ENCODE measurements at places on chromosomes 3 and 15.

DNA sequence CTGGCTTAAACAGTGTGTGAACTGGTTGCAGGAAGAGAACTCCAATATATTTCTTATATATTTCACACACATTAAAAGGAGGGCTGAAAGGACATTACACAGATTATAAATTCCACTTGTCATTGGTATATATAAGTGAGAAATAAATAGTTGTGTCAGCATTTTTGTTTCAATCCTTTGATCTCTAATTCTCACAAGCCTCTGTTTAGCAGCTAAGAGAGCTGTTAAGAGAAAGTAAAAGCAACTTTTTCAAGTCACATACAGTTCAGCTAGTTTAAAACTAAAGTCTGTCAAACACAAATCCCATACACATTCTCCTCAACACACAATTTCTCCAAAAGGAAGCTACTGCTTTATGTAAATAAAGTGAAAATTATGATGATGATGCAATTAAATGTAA, 70.5 kb upstream of the CCDC39 start:
- DNase-seq: no peak

GRCh38 chr3:74332165-74332564, 282.3 kb downstream of the CNTN3 start:
- DNase-seq: no peak

DNA sequence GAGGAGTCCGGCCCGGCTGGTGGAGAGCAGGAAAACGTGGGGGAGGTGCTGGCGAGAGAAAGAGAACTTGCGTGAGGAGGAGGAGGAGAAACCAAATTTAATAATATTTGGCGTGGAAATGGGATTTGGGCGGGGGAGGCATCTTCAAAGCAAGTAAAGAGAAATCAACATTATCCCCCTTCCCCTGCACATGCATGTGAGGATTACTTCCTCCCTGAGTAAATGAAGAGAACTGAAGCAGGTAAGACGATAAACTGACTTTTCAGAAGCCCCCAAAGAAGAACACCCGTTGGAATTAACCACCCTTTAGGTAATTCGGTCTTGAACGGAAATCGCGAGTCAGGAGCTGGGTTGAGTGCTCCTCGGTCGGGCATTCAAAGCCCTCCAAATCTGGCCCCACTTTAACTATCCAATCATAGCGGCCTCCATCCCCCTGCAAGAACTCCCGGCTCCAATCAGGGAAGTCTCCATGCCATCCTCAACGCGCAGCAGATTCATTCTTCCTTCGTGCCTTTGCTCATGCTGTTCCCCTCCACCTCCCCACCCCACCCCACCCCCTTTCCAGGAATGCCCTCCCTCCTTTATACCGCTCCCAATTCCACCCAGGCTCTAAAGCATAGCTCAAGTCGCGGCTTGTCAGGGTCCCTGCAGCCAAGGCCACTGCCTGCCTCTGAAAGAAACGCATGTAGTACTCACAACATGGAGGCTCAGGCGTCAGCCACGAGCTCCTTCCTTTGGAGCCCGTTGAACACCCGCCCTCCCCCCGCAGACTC, 545 bp upstream of the RFX7 start:
- no peak for DNase-seq

- DNase-seq: no peak
These were observed 140.2 kb downstream of the ITPR1 start for GRCh38 chr3:4633078-4634004.

- no peak for DNase-seq
These were observed 590 bp downstream of the POLG start for GRCh38 chr15:89333959-89334509.

DNA sequence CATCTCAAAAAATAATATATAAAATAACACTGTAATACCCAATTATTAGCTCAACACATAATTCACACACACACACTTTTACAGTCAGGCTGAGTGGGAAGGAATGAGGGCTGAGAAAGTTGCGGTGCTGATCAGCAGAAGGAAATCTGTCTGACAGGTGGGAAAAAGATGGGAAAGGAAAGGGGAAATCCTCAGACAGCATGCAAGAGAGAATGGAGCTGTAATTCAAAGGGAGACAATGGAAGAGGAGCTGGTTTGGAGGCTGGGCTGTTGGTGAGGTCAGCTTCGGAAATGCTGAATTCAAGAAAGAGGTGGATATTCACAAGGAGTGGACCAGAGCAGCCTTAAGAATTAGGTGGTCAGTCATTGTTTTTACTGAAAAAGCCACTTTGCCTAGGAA, 121.6 kb upstream of the LMOD3 start:
- DNase-seq: no peak

DNA sequence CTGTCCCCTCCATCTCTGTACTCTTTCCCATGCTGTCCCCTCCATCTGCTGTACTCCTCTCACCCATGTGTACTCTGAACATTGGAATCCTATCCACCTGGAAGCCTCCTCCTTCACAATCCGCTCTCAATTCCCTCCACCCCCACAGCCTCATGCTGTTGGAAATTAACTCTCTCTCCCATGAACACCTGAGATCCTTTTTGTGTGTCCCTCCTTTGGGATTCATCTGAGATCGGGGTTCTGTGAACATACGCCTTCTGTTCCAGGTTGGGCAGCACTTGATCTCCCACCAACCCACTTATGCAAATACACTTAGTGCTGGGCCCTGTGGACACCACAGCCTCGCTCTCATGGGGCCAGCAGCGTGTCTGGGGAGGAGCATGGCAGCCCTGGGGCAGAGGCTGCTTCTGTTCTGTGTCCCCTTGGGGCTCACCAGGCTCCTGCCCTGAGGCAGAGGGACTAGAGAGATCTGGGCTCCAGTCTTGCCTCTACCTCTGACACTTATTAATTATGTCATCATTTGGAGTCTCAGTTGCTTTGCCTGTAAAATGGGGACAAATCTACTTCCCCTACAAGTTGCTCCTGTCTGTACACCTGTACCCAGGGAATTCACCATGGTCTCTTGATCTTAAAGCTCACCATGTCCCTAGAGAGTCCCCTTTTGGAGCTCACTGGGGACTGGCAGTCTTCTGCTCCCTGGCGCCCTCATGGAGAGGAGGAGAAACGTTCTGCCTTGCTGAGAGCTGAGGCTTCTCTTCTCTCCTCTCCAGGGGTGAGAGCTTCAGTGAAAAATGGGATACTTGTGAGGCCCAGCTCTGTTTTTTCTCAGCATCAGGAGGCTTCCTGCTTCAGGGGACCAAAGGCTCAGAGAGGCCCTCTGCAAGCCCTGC, 42.7 kb downstream of the ITGA11 start:
- DNase-seq: no peak

GRCh38 chr3:115651599-115651998, 28.3 kb downstream of the GAP43 start:
- DNase-seq: no peak

GRCh38 chr15:75994220-75994619, 18.0 kb downstream of the NRG4 start:
- no peak for DNase-seq

DNA sequence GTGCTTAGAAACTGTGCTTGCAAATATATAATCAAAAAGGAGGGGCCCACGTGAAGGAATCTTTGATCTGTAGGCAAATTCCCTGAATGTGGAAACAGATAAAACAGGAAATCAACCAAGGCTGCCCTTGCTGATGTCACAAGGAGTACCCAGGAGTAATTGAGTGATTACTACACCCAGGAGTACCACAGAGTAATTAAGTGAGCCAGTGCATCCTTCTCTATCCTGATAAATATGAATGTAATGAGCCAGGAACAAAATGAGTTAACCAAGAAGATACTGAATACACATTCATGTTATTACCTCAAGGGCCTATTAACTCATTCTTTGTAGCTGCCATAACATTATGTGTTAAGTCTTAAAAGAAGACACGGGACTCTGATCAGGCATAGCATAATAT, 87.3 kb upstream of the POU1F1 start:
- DNase-seq: no peak

DNA sequence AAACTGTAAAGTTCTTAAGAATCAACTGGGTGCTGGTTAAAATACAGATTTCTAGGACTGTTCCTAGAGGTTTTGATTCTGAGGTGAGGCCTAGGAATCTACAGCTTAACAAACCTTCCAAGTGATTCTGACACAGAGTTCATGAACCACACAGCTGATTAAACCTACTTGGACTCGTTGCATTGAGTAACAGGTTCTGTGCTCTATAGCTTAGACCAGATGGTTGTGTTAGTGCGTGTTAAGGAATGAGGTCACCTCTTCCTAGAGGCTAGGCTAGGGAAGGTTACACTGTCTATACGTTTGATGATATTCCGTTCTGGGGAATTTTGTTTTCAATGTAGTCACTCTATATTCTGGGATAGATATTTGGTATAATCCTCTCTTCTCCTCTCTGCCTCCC, 21.9 kb downstream of the EID1 start:
- DNase-seq: no peak

- no peak for DNase-seq
These were observed 265.1 kb downstream of the UBE2E2 start for GRCh38 chr3:23468203-23468602.

GRCh38 chr3:101850246-101851051, 1.1 kb downstream of the NFKBIZ start:
- DNase-seq: no peak

DNA sequence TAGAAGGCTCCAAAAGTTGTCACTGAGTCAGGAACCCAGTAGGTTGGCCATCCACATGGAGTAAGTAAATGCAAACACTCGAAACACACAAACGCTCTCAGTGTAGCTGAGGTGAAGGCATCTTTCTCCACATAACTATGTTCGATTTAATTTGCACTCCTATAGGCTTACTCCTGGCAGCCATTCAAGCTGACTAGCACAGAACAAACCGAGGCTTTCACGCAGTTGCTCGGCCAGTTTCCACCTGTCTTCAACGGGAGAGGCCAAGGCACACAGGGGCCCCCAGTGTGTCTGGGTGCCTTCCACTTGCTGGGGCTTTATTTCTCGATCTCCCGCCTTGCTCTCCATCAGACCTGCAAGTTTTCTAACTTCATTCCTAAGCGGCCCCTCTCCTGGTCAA, 18.9 kb downstream of the RGMA start:
- DNase-seq: no peak

GRCh38 chr3:23959135-23959900, 14.2 kb downstream of the NR1D2 start:
- DNase-seq: no peak
